Left lung (tissue), 14 donors: ENCODE measurements at places on chromosomes 6 and 20.

GRCh38 chr6:20846602-20847028 is 312.4 kb downstream of the CDKAL1 start:
- no peak overlapping the region for H3K4me3 ChIP-seq
- no peak overlapping the region for H3K27ac ChIP-seq
- no peak for DNase-seq
- no peaks in the 10 kb centered on the region for H3K36me3 ChIP-seq

DNA sequence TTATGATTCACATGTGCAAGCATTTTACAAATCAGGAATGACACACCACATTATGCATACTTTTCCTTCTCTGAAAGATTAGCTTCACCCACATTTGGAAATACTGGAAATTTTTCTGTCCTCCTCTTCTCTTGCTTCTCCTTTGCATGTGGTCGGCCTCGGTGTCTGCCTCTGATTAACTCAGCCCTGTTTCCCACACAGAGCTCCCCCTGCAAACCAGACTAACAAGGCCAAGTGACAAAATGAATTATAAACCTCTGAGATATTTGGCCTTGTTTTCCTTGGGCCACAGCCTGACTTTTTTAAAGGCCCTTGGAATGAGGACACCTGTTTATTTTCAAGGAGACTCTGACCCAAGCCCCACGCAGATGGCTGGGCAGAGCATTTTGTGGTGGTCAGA is 9.0 kb upstream of the CCN6 start:
- H3K4me1 ChIP-seq: no peaks in the 10 kb centered on the region
- no peaks in the 10 kb centered on the region for H3K27me3 ChIP-seq
- no peak overlapping the region for H3K27ac ChIP-seq
- H3K36me3 ChIP-seq: no peaks in the 10 kb centered on the region
- no peak overlapping the region for H3K4me3 ChIP-seq

DNA sequence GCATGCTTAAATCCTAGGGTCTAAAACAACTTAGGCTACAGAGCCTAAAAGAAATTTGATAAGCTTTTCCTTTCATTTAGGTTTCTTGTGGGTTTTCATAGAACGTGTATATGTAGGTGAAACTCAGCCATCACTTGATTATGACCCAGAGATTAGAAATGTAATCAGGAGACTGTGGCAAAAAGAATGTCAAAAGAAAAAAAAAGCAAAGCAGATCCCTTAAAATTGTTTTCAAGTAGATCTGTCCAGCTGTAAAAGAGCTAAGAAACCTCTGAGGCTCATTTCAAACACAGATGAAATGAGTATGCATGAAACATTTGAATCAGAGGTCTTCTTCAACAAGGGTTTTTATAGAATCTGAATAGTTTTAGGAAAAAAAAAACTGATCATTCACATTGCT is 341.3 kb upstream of the PRDM1 start:
- H3K4me3 ChIP-seq: no peak overlapping the region
- DNase-seq: no peak
- H3K36me3 ChIP-seq: no peaks in the 10 kb centered on the region
- H3K27me3 ChIP-seq: no peaks in the 10 kb centered on the region
- H3K4me1 ChIP-seq: peaks cover 3% of the 10 kb centered on the region

- H3K27ac ChIP-seq: peak within 1 kb of the TSS; percentile 41
- peak within 1 kb of the TSS; percentile 44 for H3K4me3 ChIP-seq
- no peaks in the 10 kb centered on the region for H3K36me3 ChIP-seq
- peaks cover 28% of the 10 kb centered on the region for H3K4me1 ChIP-seq
These were observed at the start of gene MDFI for GRCh38 chr6:41638002-41638934. TSS of gene MDFI (plus strand) at chr6:41638468. CDS start at chr6:41638750, 282 bp downstream.

GRCh38 chr6:69286331-69286730 is 510.5 kb downstream of the LMBRD1 start:
- no peak for DNase-seq
- H3K27me3 ChIP-seq: no peaks in the 10 kb centered on the region
- no peaks in the 10 kb centered on the region for H3K4me1 ChIP-seq
- H3K4me3 ChIP-seq: no peak overlapping the region
- H3K36me3 ChIP-seq: no peaks in the 10 kb centered on the region

GRCh38 chr6:64006246-64006645 is 370.6 kb downstream of the PHF3 start:
- H3K4me3 ChIP-seq: no peak overlapping the region
- no peak for DNase-seq
- no peaks in the 10 kb centered on the region for H3K36me3 ChIP-seq
- no peak overlapping the region for H3K27ac ChIP-seq

GRCh38 chr6:56938649-56939191 is 16.2 kb upstream of the BEND6 start:
- no peak overlapping the region for H3K4me3 ChIP-seq
- H3K36me3 ChIP-seq: no peaks in the 10 kb centered on the region
- no peaks in the 10 kb centered on the region for H3K27me3 ChIP-seq
- H3K4me1 ChIP-seq: no peaks in the 10 kb centered on the region
- no peak overlapping the region for H3K27ac ChIP-seq
- no peak for DNase-seq

DNA sequence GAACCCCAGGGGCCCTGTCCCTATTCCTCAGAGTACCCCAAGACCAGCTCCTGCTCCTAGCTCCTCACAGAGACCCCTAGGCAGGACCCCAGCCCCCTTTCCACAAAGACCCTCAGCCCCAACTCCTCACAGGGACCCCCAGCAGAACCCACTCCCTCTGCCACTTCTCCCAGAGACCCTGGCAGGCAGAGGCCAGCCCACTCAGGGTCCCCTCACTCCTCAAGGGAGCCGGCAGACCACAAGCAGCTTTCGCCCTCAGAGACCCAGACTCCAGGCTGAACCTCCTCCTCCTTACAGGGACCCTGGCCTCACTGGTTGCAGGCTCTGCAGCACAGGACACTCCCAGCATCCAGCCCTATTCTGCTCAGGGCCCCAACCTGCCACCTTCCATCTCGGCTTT is 575 bp downstream of the SLC44A4 start:
- H3K4me3 ChIP-seq: peak overlapping the region; percentile 19
- H3K27ac ChIP-seq: no peak overlapping the region
- no peaks in the 10 kb centered on the region for H3K27me3 ChIP-seq
- H3K36me3 ChIP-seq: no peaks in the 10 kb centered on the region
- no peak for DNase-seq
- no peaks in the 10 kb centered on the region for H3K4me1 ChIP-seq

- no peaks in the 10 kb centered on the region for H3K27me3 ChIP-seq
- H3K27ac ChIP-seq: no peak overlapping the region
- no peak for DNase-seq
- H3K4me1 ChIP-seq: no peaks in the 10 kb centered on the region
- H3K4me3 ChIP-seq: no peak overlapping the region
These were observed 104.0 kb downstream of the ISM1 start for GRCh38 chr20:13325033-13325432.

DNA sequence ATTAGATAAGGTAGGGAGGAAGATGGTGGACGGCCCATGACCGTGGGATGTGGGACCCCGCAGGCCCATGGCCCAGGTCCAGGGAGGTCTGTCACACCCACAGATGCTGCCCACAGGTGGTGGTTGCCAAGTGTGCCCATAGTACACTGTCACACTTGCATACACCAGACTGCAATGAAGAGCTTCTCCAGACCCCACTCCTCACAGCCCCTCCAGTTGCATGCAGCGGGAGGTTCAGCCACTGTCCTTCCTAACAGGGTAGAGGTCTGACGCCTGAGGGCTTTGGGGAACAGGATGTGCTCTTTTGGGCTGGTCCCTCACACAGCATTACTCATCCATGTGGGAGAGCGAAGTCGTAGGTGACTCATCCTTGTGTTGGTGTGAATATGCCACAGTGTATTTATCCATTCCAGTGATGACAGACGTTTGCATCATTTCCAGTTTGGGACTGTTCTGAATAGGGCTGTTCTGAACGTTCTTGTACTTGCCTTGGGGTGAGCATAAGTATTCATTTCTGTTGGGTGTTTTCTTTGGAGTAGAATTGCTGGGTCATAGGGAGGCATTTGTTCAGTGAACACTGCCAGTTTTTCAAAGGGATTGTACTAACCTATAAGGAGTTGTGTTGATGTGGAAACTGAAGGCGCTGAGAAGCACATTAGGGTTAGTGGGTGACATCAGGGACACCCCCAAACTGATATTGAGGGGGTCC is 10.1 kb upstream of the PYGB start:
- no peak overlapping the region for H3K4me3 ChIP-seq
- no peaks in the 10 kb centered on the region for H3K36me3 ChIP-seq
- H3K27ac ChIP-seq: peak overlapping the region; percentile 39
- H3K27me3 ChIP-seq: peaks cover 22% of the 10 kb centered on the region

DNA sequence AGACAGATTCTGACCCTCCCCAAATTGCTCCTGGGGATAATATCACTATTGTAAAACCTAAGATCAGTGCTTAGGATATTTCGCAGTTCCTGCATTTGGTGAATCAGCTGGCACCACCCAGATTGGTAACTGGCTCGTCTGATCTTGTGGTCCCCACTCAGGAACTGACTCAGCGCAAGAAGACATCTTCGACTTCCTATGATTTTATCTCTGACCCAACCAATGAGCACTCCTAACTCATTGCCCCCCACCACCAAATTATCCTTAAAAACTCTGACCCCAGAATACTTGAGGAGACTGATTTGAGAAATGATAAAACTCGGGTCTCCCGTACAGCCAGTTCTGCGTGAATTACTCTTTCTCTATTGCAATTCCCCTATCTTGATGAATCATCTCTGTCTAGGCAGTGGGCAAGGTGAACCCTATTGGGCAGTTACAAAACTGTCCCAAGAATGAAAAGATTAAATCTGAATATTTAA is 55.7 kb upstream of the PRND start:
- DNase-seq: no peak
- H3K36me3 ChIP-seq: no peaks in the 10 kb centered on the region
- H3K4me1 ChIP-seq: no peaks in the 10 kb centered on the region

- no peaks in the 10 kb centered on the region for H3K36me3 ChIP-seq
- no peak for DNase-seq
- H3K27me3 ChIP-seq: no peaks in the 10 kb centered on the region
- H3K4me3 ChIP-seq: no peak overlapping the region
- H3K27ac ChIP-seq: no peak overlapping the region
These were observed 2.0 kb downstream of the EEF1E1 start for GRCh38 chr6:8100159-8100854.

- H3K36me3 ChIP-seq: no peaks in the 10 kb centered on the region
- DNase-seq: no peak
- H3K27ac ChIP-seq: no peak overlapping the region
- H3K4me1 ChIP-seq: no peaks in the 10 kb centered on the region
- no peaks in the 10 kb centered on the region for H3K27me3 ChIP-seq
- H3K4me3 ChIP-seq: no peak overlapping the region
These were observed 29.7 kb upstream of the MDFI start for GRCh38 chr6:41608443-41609151.

DNA sequence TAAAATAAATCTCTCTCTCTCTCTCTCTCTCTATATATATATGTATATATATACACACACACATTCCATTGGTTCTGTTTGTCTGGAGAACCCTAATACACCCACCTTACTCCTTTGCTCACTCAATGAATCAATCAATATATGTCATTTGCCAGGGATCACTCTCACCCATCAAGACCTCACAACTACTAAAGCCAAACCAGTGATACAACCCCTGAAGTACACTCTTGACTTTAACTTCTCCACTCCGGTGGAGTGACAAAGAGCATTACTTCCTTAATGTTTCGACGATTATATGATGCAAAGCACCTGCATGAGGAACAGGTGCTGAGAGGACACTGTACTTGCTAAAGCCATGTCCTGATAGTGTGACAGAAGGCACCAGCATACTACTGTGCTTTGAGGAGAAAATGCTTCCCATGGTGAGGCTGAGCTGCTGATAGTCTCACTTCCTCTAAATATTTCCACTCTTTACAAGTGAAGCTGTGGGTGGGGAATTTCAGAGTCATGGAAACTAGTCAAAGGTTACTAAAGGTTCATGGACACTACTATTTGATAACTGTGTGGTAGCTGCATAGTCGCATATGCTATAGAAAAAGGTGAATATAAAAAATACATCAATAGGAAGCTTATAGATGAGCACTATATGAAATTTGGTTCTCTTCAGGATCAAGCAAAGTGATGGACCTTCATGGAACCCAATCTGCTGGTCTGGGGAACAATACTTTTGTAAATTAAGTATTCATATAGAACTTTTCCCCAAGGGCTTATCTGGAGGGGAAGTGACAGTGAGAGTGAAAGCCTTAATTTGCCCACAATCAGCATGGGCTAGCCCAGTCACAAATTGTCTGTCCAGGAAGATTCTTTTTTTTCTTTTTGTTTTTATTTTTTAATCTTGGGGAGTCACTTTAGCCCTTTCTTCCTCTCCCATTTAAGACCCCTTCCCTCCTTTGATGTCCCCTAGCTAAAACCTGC is 141.9 kb upstream of the NEDD9 start:
- H3K27ac ChIP-seq: no peak overlapping the region
- no peak for DNase-seq
- no peak overlapping the region for H3K4me3 ChIP-seq
- H3K27me3 ChIP-seq: no peaks in the 10 kb centered on the region
- H3K36me3 ChIP-seq: no peaks in the 10 kb centered on the region

GRCh38 chr6:160330619-160331018 is 17.6 kb upstream of the SLC22A3 start:
- H3K4me1 ChIP-seq: no peaks in the 10 kb centered on the region
- no peaks in the 10 kb centered on the region for H3K27me3 ChIP-seq
- no peaks in the 10 kb centered on the region for H3K36me3 ChIP-seq
- no peak overlapping the region for H3K27ac ChIP-seq

DNA sequence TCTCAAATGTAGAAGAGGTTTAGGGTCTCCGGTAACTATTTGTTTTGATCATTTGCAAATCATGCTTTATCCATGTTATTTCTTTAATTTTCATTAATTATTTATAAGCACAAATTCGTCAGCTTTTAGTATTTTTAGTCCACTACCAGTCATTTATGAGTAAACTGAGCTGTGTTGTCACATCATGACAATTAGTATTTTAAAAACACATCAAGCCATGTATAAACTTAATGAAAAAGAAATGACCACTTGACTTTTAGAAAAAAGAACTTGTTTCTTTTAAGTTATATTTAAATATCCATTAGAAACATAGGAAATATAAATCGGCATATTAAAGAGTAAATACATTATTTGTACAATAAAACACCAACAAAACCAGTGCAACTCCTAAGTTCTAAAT is 2.8 kb downstream of the NKX2-4 start:
- DNase-seq: no peak
- H3K36me3 ChIP-seq: peaks cover 16% of the 10 kb centered on the region
- peaks cover 97% of the 10 kb centered on the region for H3K27me3 ChIP-seq
- H3K4me3 ChIP-seq: no peak overlapping the region

DNA sequence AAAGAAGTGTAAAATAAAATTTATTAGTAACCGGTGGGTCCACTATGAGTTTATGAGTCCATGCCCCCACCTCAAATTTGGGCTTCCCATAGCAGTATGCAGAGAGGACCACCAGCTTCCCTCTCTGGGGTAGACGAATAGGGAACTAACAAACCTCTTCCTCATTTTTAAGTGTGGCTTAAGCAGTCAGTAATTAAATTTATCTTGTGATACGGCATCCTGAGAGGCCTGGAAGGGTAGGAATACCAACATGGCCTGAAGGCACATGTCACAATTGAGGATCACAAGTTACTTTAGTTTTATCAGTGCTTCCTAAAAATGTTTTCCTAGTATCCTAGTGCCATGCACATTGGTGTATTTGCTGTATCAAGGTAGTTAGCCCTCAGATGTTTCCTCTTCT is 239.9 kb downstream of the HIVEP2 start:
- no peak for DNase-seq
- no peak overlapping the region for H3K4me3 ChIP-seq
- H3K4me1 ChIP-seq: no peaks in the 10 kb centered on the region
- no peaks in the 10 kb centered on the region for H3K36me3 ChIP-seq
- no peak overlapping the region for H3K27ac ChIP-seq
